ENCODE measurements at places on chromosomes 7 and 10.

DNA sequence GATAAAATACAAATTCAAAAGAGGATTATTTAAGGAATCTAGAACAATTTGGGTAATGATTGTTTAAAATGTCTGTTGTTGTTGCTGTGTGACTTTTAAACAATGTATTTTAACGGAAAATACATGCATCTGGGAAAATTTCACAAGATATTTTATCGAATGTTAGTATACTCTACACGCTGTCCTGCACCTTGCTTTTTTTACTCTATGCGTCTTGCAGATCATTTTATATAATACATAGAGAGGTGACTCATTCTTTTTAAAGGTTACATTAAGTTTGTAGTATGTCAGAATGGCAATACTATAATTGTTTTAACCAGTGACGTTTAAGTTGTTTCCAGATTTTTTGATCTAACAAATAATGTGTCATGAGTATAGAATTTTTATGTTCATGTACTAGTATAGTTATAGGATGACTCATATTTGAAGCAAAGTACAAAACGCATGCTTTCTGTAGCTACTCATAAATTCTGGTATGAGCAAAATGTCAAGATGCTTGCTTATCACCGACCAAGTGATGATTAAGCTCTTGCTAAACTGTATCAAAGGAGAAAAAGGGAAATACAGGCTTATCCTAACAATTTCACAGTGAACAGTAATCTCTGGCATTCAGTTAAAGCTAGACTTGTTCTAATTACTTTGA is 4.9 kb downstream of the DKK1 start:
- DNase-seq = peak; percentile 90

DNA sequence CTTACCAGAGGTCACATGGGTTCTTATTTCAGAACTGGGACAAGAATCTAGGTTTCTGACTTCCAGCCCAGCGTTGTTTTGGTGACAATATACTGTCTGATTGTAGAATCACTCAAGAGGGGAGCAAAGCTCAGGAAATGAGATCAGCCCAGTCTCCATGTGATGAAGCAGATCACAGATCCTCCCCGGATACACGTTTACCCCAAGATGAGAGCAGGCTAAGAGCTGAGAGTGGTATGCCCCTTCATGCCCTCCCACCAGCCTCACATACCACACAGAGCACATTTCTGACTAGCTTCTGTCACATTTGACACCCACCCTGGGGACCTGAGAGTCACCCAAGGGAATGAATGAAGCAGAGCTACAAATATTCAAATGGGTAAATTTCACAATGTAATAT is 27.1 kb upstream of the PRKCQ start:
- DNase-seq = no peak

GRCh38 chr10:74306227-74306982 is 155.4 kb downstream of the ADK start:
- no peak for DNase-seq

DNA sequence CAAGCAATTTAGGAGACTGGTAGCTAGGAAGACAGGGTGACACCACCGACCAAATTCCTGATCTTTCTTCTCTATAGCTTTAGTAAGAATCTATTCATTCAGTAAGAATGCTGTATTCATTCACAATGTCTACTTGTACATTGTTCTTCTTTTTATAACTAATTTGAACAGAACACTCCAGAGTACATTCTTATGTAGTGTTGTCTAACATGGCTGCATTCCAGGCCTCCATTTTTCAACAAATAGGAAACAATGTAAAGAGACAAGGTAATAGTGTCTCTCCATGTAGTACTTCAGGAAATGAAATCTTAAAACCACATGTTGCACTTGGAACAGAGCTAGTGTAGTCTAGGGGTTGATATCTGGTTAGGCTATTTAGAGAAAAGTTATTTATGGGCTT is 1.8 kb downstream of the VCL start:
- DNase-seq = no peak

DNA sequence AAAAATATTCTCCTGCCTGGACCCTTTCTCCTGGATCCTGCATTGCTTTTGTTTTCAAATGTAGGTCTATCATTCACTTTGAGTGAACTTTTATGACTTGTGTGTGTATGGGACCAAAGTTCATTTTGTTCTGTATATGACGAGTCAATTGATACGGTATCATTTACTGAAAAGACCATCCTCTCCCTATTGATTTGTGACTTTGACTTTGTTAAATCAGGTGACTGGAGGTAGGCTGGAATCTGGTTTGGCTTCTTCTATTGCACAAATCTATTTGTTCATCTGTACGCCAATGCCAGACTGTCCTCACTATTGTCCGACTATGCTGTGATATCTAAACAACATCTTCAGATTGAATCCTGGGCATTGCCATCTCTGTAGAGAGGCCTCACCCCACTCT is 5.3 kb upstream of the ARMS2 start:
- DNase-seq = no peak

GRCh38 chr10:8173243-8173865 is 118.9 kb downstream of the GATA3 start:
- no peak for DNase-seq

DNA sequence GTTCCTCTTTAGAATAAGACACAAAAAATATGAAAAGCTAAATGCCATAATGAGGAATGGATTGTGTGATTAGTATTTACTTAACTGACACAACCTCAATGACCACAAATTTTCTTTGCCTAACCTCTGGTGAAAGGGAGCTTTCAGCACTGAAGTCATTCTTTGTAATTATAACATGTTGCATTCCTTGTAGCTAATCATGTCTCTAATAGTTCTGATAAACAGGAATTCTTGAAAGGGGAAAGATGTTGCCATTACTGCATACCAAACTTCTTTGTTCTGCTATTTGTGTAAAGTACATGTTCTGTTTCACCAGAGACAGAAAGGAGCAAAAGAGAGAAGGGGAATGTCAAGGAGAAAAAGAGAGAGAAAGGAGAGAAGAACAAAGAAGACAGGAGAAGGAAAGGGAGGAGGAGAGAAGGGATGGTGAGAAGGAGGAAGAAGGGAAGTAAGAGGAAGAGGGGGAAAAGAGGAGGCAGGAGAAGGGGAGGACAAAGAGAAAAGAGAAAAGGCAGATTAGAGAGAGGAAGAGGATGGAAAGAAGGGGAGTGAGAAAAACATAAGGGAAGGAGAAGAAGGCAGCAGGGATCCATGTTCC is 120.9 kb downstream of the SEMA3D start:
- DNase-seq = no peak

DNA sequence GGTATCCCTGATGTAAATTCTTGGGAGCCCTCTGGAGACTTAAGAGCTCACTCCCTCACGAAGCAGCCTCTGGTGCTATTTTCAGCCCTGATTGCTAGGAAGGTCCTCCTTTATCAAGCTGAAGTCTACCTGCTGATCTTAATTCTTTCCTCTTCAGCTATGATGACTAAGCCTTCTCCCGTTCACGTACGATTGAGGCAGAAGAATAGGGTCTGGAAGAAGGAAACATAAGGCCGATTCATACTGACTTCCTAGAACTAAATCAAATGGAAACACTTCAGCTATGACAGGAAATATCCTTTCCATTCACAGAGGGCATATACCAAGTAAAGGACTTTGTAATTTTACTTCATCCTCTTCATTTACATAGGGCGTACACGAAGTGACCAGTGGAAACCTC is 107.0 kb downstream of the CPXM2 start:
- no peak for DNase-seq

GRCh38 chr7:16702441-16702840 is 51.1 kb upstream of the TSPAN13 start:
- no peak for DNase-seq

GRCh38 chr10:52128056-52128683 is 185.9 kb upstream of the DKK1 start:
- DNase-seq = no peak

GRCh38 chr10:60537697-60538096 is 148.0 kb upstream of the ANK3 start:
- DNase-seq = no peak

- no peak for DNase-seq
Measured at GRCh38 chr7:138776166-138776833, 21.5 kb upstream of the TMEM213 start.

GRCh38 chr7:99679032-99679399 is 780 bp downstream of the CYP3A5 start:
- DNase-seq = peak; percentile 16

DNA sequence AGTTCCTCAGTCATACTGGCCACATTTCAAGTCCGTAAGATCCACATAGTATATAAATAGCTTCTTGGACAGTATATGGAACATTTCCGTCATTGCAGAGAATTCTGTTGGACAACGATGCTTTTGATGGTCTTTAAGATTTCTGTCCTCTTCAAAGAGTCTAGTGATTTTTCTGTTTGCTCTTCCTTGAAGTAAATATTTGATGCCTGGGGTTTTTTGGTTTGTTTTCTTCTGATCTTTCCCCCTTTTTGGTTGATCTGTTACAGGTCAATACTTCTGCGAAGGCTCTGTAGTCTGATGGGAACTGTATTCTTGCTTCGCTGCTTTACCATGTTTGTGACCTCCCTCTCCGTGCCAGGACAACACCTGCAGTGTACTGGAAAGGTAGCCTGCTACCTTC is 42.3 kb upstream of the VDAC2 start:
- DNase-seq = no peak

- DNase-seq = no peak
Measured at GRCh38 chr10:122127943-122128342, 139.0 kb downstream of the TACC2 start.

DNA sequence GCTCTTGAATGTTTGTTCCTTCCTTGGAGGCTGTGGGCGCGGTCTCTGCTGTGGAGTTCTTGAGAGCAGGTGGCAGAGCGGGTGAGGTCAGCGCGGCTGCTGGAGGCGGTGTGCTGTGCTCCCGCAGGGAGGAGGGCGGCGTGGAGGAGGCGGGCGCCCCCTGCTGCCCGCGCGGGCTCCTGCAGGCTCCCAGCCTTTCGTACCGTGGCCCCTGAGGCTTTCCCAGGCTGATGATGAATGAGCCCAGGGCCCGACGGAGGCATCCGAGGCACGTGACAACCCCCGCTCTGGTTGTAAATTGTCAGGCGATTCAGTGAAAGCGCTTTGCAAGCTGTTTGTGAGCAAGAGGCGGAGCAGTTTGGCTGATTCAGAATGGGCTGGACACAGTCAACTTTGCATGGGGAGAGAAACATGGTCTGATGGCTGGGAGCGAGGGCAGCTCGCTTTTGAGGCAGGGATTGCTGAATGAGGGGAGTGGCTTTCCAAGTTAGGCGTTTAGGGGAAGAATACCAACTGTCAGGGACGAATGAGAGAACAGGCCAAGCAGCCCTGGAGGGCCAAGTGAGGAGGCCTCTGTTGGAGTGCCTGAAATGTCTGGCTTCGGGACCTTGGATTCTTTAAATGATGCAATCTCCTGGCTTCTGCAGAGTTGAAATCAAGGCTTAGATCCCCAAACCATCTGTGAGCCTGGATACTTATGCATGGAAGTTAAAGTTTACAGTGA is 46.6 kb downstream of the CDHR3 start:
- DNase-seq = peak; percentile 87

- peak; percentile 85 for DNase-seq
Measured at GRCh38 chr7:101882005-101882421, 64.6 kb downstream of the CUX1 start.

DNA sequence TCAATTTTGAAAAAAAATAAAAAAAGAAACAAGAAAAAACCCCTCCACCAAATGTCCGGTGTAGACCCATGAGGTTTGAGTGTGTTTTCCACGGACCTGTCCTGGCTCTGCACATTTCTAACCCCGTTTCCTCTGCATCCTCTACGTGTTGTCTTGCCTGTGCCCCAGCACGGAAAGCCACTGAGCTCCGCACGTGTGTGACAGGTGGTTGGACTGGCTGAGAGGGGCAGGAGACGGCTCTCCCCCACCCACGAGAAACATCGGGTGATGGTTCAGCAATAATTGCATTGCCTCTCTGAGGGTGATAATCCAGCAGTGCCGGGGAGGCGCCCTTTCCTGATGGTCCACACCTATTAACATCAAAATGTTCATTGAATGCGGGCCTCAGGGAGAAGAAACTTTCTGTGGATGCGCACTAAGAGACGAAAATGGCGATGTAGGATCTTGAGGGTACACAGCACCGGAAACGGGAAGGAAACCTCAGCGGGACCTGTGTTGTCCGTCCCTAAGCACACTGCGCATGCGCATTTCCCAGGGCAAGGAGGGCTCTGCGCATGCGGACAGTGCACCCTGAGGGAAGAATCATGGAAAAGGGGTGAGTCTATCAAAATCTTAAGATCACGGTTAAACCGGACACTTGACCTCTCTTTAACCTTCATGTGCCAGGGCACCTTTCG is 470.1 kb upstream of the ADARB2 start:
- DNase-seq = no peak

DNA sequence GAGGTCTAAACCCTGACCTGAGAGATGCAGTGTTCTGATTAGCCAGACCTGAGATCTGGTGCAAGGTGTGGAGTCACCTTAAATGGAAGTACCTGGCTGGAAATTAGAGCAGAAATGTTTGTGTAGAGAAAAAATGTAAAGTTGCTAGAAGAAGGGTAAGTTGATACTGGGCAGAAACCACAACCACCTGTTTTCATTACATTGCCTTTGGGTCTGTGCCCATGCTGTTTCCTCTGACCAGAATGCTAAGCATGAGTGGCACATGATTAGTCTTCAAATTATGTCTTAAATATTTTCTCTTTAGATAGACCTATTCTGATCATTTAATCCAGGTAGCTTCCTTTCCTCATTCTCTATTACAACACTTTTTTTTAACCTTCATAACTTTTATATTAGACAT is 69.0 kb downstream of the CASD1 start:
- DNase-seq = no peak

GRCh38 chr10:77959887-77960455 is 33.4 kb upstream of the DLG5 start:
- DNase-seq = no peak

GRCh38 chr7:108480311-108480710 is 24.1 kb upstream of the NRCAM start:
- DNase-seq = no peak

DNA sequence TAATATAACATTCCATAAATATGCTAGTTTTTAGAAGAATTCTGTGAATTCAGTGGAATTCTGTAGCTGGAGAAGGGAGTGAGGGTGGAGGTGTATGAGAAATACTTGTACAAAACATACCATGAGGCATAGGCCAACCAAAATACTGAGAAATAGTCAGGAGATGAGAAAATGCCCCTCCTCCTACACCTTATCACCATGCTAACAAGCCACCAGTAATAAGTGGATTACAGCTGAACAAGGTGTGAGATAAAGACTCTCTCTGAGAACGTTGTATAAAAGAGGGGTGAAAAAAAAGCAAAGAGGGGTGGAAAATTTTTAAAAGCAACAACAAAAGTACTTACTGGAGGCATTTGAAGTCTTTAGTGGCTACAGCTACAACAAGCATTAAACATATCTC is 90.4 kb upstream of the IGFBP3 start:
- DNase-seq = no peak

DNA sequence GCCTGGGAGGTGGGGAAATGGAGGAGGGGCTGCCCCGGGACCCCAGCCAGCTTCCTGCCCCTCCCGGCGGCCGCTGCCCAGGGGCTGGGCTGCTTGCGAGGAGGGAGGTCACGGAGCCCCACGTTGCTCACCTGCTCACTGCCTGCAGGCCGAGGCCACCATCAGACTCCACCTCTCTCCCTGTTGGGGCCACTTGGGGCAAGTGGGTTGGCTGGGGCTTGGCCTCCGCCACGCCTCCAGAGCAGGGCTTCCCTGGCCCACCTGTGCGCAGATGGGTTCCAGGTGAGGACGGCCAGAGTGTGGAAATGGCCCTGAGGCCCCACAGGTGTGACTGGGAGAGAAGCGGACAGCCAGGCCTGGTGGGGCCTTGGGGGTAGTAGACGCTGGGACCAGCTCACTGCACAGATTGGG is 82.8 kb upstream of the DIP2C start:
- no peak for DNase-seq

Measured in HFF-Myc (cell line).